ENCODE measurements at places on chromosomes 13 and 19. TPM values are rescaled to one million over a fixed set of nuclear protein-coding genes. Genes with fewer than 3 reads are reported as not detected.
A peak's percentile ranks its signal among the peaks of the same experiment; 100 is the strongest.

DNA sequence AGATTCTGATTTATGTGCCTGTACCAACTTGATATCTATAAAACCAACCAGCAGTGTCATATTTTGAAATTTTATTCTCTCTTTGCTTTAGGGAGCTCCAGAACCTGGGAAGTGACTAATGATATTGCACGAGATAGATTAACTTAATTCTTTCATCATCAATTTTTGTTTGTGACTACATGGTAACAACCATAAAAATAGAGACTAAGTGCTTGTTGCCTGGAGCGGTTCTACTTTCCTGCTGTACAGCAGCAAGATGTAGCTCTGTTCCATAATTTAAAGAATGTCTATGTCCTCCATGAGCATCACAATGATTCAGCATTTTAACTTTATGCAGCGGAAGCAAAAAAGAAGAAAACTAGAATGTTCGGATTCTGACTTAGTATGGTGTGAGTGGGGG, 275.6 kb downstream of the KLF5 start:
- no peak for DNase-seq
- H3K27ac ChIP-seq = no peak overlapping the region
- H3K36me3 ChIP-seq = no peaks in the 10 kb centered on the region
- no peaks in the 10 kb centered on the region for H3K27me3 ChIP-seq
- H3K4me1 ChIP-seq = peaks cover 6% of the 10 kb centered on the region

DNA sequence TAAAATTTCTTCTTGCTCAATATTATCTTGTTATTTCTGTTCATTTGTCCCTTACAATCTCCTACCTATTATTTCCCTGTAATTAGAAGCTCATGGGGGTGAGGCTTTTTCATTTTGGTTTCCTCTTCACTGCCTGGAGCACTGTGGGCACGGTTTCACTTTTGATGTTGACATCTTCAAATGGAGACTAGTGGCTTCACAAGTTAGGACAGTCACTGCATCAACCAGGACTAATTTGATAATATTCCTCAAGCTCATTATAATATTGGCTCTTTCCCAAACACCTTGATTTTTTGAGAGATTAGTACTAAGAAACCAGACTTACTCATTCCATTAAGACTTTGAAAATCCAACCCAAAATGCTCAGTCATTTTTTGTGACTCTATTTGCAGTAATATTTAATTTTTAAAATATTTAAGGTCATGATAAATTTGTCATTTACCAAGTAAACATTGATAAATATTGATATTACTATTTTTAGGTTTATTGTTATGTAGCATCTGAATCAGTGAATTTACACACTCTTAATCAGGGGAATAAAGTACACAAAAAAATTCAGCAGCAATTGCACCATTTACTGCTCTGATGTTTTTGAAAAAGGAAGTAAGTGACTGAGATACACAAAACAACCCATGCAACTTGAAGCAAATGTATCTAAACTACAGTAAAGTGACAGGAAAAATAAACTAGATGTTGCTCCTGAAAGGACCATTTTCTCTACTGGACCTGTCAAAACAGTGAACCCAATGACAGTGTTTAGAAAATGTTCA, 28.8 kb upstream of the RCBTB2 start:
- H3K4me1 ChIP-seq = peaks cover 28% of the 10 kb centered on the region
- H3K36me3 ChIP-seq = no peaks in the 10 kb centered on the region
- H3K4me3 ChIP-seq = no peak overlapping the region
- peaks cover 55% of the 10 kb centered on the region for H3K27me3 ChIP-seq

DNA sequence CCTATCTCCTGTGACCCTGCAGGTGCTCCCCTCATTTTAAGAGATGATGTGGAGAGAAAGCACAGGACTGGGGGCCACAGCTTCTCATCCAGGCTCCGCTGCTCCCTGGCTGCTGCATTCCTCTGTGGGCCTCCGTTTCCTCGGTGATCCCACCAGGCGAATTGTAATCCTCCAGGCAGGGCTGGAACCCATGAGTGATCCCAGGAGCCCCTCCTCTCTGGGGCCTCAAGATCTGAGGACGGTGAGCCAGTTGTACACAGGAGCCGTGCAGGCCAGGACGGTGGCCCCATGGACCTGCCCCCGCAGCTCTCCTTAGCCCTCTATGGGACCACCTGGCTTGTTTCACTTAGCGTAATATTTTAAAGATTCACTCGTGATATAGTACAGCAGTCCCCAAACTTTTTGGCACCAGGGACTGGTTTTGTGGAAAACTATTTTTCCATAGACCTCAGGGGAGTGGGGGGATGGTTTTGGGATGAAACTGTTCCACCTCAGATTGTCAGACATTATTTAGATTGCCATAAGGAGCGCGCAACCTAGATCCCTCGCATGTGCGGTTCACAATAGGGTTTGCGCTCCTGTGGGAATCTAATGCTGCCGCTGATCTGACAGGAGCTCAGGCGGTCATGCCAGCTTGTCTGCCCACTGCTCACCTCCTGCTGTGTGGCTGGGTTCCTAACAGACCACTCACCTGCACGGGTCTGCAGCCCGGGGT, 5.6 kb downstream of the FFAR3 start:
- peaks cover 3% of the 10 kb centered on the region for H3K27me3 ChIP-seq
- DNase-seq = no peak
- no peak overlapping the region for H3K27ac ChIP-seq
- H3K4me1 ChIP-seq = peaks cover 2% of the 10 kb centered on the region
- H3K36me3 ChIP-seq = no peaks in the 10 kb centered on the region

- peaks cover 3% of the 10 kb centered on the region for H3K36me3 ChIP-seq
- H3K4me3 ChIP-seq = peak within 1 kb of the TSS; percentile 81
- peaks cover 15% of the 10 kb centered on the region for H3K4me1 ChIP-seq
- H3K27ac ChIP-seq = peak within 1 kb of the TSS; percentile 82
- H3K27me3 ChIP-seq = no peaks in the 10 kb centered on the region
Measured at GRCh38 chr19:1811942-1812425, at the start of gene ATP8B3. Gene ATP8B3, minus strand, starts transcription at chr19:1812276. Its CDS starts 540 bp downstream, at chr19:1811736.

- H3K36me3 ChIP-seq = peaks cover 6% of the 10 kb centered on the region
- DNase-seq = peak; percentile 30
- H3K4me3 ChIP-seq = peak overlapping the region; percentile 82
- H3K4me1 ChIP-seq = peaks cover 17% of the 10 kb centered on the region
- peak overlapping the region; percentile 83 for H3K27ac ChIP-seq
- H3K27me3 ChIP-seq = peaks cover 17% of the 10 kb centered on the region
Measured at GRCh38 chr13:110562036-110562597, 595 bp upstream of the RAB20 start.

GRCh38 chr13:42048684-42049453, 421 bp downstream of the DGKH start:
- H3K27me3 ChIP-seq = peaks cover 1% of the 10 kb centered on the region
- peak; percentile 59 for DNase-seq
- H3K27ac ChIP-seq = peak overlapping the region; percentile 87
- H3K36me3 ChIP-seq = peaks cover 19% of the 10 kb centered on the region
- peak overlapping the region; percentile 76 for H3K4me3 ChIP-seq

- H3K27me3 ChIP-seq = no peaks in the 10 kb centered on the region
Measured at GRCh38 chr19:44367024-44367423, 10.5 kb upstream of the ZNF112 start.

DNA sequence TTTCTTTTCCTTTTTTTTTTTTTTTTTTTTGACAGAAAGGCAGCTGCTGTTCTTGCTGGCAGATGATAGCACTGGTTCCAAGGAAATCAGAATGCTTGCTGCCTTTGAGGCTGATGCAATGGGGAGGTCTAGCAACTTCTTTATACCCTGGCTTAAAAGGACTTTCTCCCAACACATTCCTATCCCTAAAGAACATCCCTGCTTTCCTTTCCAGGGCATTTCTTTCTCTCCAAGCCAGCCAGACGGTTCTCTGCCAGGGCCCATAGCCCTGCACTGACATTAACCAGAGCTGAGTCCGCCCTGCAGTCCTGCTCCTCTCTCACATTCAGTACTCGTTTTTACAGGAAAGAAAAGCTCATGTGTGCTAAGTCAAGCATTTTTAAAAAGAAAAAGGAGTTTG, 133.9 kb upstream of the WASF3 start:
- no peaks in the 10 kb centered on the region for H3K27me3 ChIP-seq
- no peak for DNase-seq
- no peaks in the 10 kb centered on the region for H3K4me1 ChIP-seq
- H3K4me3 ChIP-seq = no peak overlapping the region

DNA sequence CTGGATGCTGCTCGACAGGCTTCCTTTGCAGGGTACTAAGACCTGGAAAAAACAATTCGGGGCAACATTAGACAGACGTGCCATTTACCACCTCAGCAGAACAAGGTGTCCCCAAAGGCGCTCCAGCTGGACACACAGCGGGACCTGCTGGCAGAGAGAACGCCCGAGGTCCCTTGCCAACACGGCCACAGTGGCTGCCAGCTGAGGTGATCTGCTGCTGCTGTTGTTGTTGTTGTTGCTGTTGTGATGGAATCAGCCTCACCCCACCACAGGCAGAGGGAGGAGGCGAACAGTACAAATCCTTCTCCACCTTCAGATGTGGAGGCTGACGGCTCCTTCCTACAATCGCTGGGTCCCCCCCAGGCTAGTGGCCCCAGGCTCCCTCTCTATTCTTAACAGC, 25.2 kb downstream of the ANKRD27 start:
- peaks cover 17% of the 10 kb centered on the region for H3K4me1 ChIP-seq
- no peak for DNase-seq
- no peak overlapping the region for H3K4me3 ChIP-seq
- no peak overlapping the region for H3K27ac ChIP-seq

- no peaks in the 10 kb centered on the region for H3K36me3 ChIP-seq
- H3K27ac ChIP-seq = no peak overlapping the region
- peaks cover 55% of the 10 kb centered on the region for H3K27me3 ChIP-seq
Measured at GRCh38 chr19:10295305-10295846, 5.6 kb downstream of the ICAM5 start.

PROZ gene
- not detected for total RNA-seq

MEIS3 gene
- not detected for total RNA-seq

TUBA3C gene
- not detected for total RNA-seq

IGFL2 gene
- not detected for total RNA-seq

Measured in activated CD8-positive, alpha-beta T cell treated with anti-CD3 and anti-CD28 coated beads for 36 hours (primary cell).